ENCODE measurements at places on chromosomes 4 and X. TPM values are rescaled to one million over a fixed set of nuclear protein-coding genes. Genes with fewer than 3 reads are reported as not detected.

GRCh38 chr4:7044137-7044930 is 1.2 kb downstream of the TADA2B start:
- H3K36me3 ChIP-seq: no peaks in the 10 kb centered on the region
- peak overlapping the region; percentile 77 for H3K4me3 ChIP-seq
- DNase-seq: no peak
- H3K4me1 ChIP-seq: peaks cover 58% of the 10 kb centered on the region
- H3K27ac ChIP-seq: peak overlapping the region; percentile 52
- H3K27me3 ChIP-seq: no peaks in the 10 kb centered on the region

Gene TMPRSS11E
- total RNA-seq: not detected

- H3K4me1 ChIP-seq: no peaks in the 10 kb centered on the region
- H3K4me3 ChIP-seq: no peak overlapping the region
- H3K36me3 ChIP-seq: no peaks in the 10 kb centered on the region
- no peak for DNase-seq
Measured at GRCh38 chr4:24831637-24832036, 36.3 kb downstream of the SOD3 start.

Gene KLHL34
- total RNA-seq: 0.68 TPM

DNA sequence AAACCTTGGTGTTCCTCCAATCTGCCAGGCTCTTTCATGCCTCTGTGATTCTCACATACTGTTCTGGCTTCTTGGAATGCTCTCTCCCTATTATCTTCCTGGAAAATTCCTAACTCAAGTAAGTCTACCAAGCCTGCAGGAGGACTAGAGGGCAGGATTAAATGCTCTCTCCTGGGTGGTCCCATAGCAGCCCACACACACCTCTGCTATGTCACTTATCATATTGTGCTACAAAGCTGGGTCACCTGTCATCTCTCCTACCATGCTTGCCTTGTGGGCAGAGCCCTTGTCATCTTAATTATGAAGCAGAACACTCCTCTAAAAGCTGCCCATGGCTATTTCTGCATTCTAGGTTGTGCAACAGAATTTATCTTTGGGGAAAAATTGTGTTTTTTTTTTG is 344.5 kb upstream of the NOCT start:
- no peak for DNase-seq
- H3K36me3 ChIP-seq: no peaks in the 10 kb centered on the region
- H3K27me3 ChIP-seq: no peaks in the 10 kb centered on the region
- no peaks in the 10 kb centered on the region for H3K4me1 ChIP-seq
- H3K4me3 ChIP-seq: no peak overlapping the region
- H3K27ac ChIP-seq: no peak overlapping the region

GRCh38 chr4:8540072-8540471 is 40.1 kb upstream of the GPR78 start:
- peaks cover 5% of the 10 kb centered on the region for H3K27me3 ChIP-seq
- no peak overlapping the region for H3K4me3 ChIP-seq
- no peak for DNase-seq
- peak overlapping the region; percentile 6 for H3K27ac ChIP-seq
- no peaks in the 10 kb centered on the region for H3K36me3 ChIP-seq

DNA sequence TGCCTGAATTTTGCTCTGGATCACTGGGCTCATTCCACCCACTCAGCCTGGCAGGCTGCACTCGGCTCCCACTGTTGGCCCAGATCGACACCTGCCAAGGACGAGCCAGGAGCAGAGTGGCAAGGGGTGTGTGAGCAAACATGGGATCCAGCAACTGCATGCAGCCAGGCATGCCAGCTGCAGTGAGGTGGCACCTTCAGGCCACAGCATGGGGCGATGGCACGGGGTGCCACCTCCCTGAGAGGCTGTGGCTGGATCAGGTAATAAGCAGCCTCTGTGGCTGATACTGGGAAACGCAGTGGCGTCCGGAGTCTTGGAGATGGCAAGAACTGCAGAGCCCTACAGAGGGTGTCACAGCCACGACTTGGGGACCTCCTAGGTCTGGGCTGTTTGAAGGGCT is 244.5 kb upstream of the FSTL5 start:
- H3K27me3 ChIP-seq: no peaks in the 10 kb centered on the region
- no peak overlapping the region for H3K27ac ChIP-seq
- no peaks in the 10 kb centered on the region for H3K4me1 ChIP-seq
- DNase-seq: no peak

Gene ADGRL3
- not detected for total RNA-seq

- H3K4me1 ChIP-seq: no peaks in the 10 kb centered on the region
- no peak overlapping the region for H3K27ac ChIP-seq
- no peaks in the 10 kb centered on the region for H3K27me3 ChIP-seq
- no peak overlapping the region for H3K4me3 ChIP-seq
- no peak for DNase-seq
Measured at GRCh38 chrX:1835056-1835455, 220.2 kb downstream of the ASMT start.

- no peaks in the 10 kb centered on the region for H3K36me3 ChIP-seq
- no peak overlapping the region for H3K4me3 ChIP-seq
- H3K27me3 ChIP-seq: no peaks in the 10 kb centered on the region
- no peak overlapping the region for H3K27ac ChIP-seq
Measured at GRCh38 chr4:91827914-91828313, 475.9 kb upstream of the GRID2 start.

DNA sequence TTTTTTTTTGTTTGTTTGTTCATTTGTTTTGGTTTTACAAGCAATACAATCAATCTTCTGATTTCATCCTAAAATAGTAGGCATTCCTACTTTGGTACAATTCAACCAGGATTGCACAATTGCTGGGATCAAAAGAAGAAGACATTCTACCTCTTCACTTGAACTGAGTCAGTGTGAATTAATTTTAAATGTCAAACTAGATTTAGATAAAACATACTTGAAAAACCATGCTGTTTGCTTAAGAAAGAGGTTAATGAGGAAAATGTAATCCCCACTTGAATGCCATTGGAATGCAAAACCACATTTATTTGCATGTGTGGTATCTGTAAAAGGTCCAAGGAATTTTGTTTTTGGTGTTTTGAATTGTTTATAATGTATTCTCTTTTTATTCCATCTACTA is 40.5 kb downstream of the HAND2 start:
- H3K27me3 ChIP-seq: no peaks in the 10 kb centered on the region
- no peaks in the 10 kb centered on the region for H3K4me1 ChIP-seq
- no peak overlapping the region for H3K4me3 ChIP-seq
- no peak for DNase-seq
- no peak overlapping the region for H3K27ac ChIP-seq

Gene KIF4A
- 0.59 TPM for total RNA-seq

Gene DOK7
- total RNA-seq: 0.22 TPM

Gene CTAG2
- total RNA-seq: not detected

Gene CENPVL1
- total RNA-seq: not detected

DNA sequence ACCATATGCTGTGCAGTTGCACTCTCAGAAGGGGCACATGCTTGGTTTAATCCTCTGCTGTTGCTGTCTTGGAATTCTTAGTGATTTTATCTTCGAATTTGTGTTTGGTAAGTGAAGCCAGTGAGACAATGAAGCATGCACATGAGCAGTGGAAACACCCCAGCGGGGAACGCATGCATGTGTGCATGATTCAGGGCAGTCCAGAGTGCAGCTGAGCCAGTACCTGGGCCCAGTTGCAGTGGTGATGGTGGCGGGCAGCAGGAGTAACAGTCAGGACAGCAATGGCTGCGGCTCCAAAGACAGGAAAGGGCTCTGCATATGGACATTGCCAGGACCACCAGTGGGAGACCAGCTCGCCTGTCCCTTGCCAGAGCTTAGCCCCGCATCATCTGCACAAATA is 14.3 kb upstream of the TMEM165 start:
- H3K27ac ChIP-seq: no peak overlapping the region
- DNase-seq: no peak
- H3K4me3 ChIP-seq: no peak overlapping the region
- no peaks in the 10 kb centered on the region for H3K27me3 ChIP-seq

GRCh38 chr4:112287258-112287989 is 1.7 kb upstream of the TIFA start:
- H3K4me1 ChIP-seq: peaks cover 49% of the 10 kb centered on the region
- DNase-seq: no peak
- H3K27ac ChIP-seq: peak overlapping the region; percentile 92
- no peaks in the 10 kb centered on the region for H3K36me3 ChIP-seq
- peak overlapping the region; percentile 8 for H3K4me3 ChIP-seq

DNA sequence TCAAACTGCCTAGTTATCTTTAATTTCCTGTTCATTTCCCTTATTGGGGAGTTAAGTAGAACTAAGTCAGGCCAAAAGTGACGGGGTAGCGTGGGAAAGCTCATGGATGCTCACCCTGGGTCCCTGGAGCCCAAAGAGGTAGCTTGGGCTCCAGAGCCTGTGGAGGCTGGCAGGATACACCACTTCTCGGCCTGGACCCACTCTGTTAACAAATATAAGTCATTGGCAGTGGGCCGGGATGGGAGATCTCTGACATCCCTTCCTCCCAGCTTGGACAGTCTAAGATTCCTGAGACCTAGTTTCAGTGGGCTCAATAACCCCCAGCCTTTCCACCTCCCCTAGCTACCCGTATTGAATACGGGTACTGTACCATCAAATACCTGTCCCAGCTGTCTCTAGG is 106.1 kb downstream of the EFNB1 start:
- H3K36me3 ChIP-seq: no peaks in the 10 kb centered on the region
- no peaks in the 10 kb centered on the region for H3K27me3 ChIP-seq
- no peak overlapping the region for H3K27ac ChIP-seq
- no peaks in the 10 kb centered on the region for H3K4me1 ChIP-seq
- no peak overlapping the region for H3K4me3 ChIP-seq

DNA sequence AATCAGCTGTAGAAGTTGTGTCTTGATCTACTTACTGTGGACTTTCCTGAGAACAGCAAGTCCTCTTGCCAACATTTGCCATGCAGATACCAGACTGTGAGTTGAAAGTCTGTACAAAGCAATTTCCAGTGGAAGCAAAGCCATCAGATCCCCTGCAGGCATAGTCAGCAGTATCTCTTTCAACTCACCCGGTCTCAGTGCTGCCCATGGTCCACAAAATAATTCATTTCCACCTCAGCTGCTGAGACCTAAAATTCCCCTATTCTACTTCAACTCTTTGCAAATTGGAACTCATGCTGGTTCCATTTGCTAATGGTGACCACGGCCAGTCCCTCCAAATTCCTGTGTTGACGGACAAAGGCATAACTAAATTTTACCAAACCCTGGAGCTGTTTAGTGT is 46.0 kb upstream of the RPL34 start:
- H3K4me1 ChIP-seq: peaks cover 6% of the 10 kb centered on the region
- H3K4me3 ChIP-seq: no peak overlapping the region
- H3K36me3 ChIP-seq: no peaks in the 10 kb centered on the region
- no peaks in the 10 kb centered on the region for H3K27me3 ChIP-seq
- no peak for DNase-seq
- no peak overlapping the region for H3K27ac ChIP-seq

Gene SPANXC
- total RNA-seq: not detected

Gene TCEAL7
- total RNA-seq: not detected

GRCh38 chr4:38235354-38235753 is 275.2 kb downstream of the PTTG2 start:
- H3K36me3 ChIP-seq: no peaks in the 10 kb centered on the region
- H3K4me1 ChIP-seq: no peaks in the 10 kb centered on the region
- H3K4me3 ChIP-seq: no peak overlapping the region
- no peaks in the 10 kb centered on the region for H3K27me3 ChIP-seq

DNA sequence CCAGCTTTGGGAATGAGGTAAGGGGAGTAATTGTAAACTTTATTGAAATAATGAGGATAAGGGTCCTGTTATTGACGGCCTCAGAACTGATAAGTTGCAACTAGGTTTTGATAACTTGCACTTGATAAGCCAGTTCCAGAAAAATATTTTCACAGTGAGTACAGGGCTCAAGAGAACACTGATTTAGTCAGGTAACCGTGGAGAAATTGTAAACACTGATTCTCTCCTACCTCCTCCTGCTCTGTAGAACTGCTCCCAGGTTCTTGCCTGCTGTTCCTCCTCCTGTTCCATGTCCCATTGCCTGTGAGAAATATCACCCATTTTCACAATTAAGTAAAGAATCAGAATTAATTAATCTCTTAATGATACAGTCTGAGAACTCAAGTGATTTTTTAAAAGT is 55.0 kb upstream of the CXXC4 start:
- no peak for DNase-seq
- H3K27ac ChIP-seq: no peak overlapping the region
- H3K4me1 ChIP-seq: no peaks in the 10 kb centered on the region
- no peak overlapping the region for H3K4me3 ChIP-seq
- no peaks in the 10 kb centered on the region for H3K36me3 ChIP-seq

GRCh38 chr4:107314156-107314555 is 278.0 kb upstream of the DKK2 start:
- H3K27ac ChIP-seq: no peak overlapping the region
- no peaks in the 10 kb centered on the region for H3K36me3 ChIP-seq
- no peak overlapping the region for H3K4me3 ChIP-seq
- no peaks in the 10 kb centered on the region for H3K27me3 ChIP-seq
- no peak for DNase-seq

DNA sequence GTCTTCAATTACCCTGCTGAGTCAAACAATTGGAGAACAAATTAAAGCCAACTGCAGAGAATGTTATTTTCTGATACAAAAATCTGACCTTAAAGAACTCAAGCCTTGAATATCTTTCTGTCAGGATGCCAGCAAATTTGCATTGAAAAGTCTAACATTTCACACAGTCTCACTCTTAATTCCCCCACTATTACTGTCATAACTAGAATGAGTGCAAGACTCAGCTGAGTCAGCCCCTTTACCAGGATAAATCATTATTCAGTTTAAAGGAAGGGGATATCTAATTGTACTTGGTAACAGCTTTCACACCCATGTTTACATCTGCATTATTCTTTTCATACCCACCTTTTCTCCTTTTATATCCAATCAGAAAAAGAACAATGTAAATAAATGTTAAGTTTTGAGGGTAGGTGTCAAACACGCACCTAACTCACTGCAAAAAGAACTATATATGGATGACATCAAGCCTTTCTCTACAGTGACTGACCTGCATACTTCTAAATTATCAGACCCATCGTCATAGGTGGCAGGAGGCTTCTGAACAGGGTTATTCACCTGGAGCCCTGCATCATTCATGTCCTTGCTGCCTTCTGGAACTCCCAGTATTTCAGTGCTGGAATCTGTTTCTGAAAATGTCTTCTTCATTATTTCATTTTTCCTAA is 117.4 kb downstream of the TMA16 start:
- no peak for DNase-seq
- no peaks in the 10 kb centered on the region for H3K27me3 ChIP-seq
- no peak overlapping the region for H3K27ac ChIP-seq
- no peaks in the 10 kb centered on the region for H3K4me1 ChIP-seq
- H3K4me3 ChIP-seq: no peak overlapping the region
- H3K36me3 ChIP-seq: no peaks in the 10 kb centered on the region

- no peaks in the 10 kb centered on the region for H3K4me1 ChIP-seq
- peaks cover 15% of the 10 kb centered on the region for H3K27me3 ChIP-seq
- H3K36me3 ChIP-seq: no peaks in the 10 kb centered on the region
- no peak overlapping the region for H3K27ac ChIP-seq
- H3K4me3 ChIP-seq: no peak overlapping the region
- no peak for DNase-seq
Measured at GRCh38 chr4:183329954-183330742, 7.9 kb upstream of the CLDN24 start.

DNA sequence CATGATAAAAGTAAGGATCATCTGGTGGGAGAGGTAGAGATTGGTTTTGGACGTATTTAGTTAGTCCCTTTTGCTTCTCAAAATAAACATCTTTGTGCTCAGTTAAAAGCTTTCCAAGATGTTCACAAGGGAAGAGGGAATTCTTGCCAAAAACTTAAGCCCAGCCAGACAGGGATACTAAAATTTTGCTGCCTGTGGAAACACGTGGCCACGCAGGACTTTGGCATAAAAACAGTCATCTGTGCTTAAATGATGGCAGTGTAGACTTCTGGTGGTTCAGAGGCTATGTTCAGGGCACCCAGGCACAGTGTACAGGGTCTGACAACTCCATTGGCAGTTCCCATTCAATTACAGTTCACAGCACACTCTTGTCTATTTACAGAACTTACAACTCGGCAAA is 93.2 kb upstream of the JADE1 start:
- DNase-seq: no peak
- no peaks in the 10 kb centered on the region for H3K27me3 ChIP-seq
- H3K36me3 ChIP-seq: no peaks in the 10 kb centered on the region
- no peak overlapping the region for H3K27ac ChIP-seq
- H3K4me1 ChIP-seq: peaks cover 3% of the 10 kb centered on the region
- no peak overlapping the region for H3K4me3 ChIP-seq
